Umbilical cord (tissue), 2 donors: ENCODE measurements at places on chromosomes 13 and 19. TPM values are rescaled to one million over a fixed set of nuclear protein-coding genes. Genes with fewer than 3 reads are reported as not detected.

DNA sequence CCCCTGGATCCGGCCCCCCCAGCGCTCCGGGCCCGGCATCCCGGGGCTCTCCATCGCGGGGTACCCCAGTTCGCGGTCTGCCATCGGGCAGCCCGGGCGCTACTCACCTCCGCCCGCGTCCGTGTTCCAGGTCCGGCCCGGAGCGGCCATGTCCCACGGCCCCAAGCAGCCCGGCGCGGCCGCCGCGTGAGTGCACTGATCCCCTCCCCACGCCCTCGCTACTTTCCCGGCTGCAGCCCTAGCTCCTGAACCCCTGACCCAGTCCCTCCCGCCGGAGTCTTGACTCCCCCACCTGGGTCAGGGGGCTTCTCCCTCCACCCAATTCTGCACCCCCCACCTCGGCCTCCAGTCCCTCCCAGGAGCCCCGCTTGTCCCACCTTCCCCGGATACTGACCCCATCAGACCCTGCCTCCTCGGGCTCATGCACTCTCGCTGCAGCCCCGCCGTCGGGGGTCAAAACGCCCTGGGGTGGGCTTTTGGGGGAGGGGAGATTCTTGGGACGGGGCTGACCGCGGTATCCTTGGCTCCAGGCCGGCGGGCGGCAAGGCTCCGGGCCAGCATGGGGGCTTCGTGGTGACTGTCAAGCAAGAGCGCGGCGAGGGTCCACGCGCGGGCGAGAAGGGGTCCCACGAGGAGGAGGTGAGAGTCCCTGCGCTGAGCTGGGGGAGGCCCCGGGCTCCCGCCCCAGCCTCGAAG is 566 bp downstream of the HMG20B start:
- DNase-seq: peak; percentile 31

- DNase-seq: no peak
These were observed 67.3 kb downstream of the ZAR1L start for GRCh38 chr13:32247887-32248286.

DNA sequence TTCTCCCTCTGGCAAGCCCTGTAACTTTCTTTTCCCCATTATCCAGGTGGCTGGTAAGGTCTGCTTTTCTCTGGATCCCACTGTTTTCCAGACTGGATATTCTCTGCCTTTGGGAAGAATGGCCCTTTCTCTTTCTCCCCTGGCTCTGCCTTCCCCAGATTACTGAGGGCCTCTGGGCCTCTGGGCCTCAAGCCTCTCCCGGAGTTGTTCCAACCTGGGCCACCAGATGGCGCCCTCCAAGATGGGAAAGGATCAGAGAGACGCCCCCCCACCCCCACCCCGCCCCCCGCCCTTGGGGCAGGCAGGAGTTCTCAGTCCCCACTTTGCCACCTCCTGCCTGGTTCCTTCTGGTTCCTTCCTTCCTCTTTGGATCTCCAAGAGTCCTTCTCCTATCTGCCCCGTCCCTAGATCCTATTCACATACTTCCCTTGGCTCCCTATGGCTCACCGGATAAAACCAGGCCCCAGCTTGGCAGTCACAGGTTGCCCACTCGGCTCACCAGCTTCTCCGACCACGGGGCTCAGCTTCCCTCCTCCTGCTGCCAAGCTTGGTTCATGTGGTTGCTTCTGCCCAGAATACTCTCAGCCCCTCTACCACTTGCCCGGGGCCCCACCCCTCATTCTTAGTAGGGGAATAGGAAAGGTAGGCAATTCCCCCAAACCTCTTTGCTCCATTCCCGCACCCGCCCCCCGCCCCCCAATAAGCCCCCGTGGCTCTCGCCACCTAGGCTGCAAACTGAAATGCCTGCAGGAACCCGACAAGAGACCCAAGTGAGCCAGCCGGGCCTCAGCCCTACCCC is 13.1 kb downstream of the EPS8L1 start:
- DNase-seq: peak; percentile 61

- DNase-seq: no peak
These were observed 124.9 kb downstream of the CRYL1 start for GRCh38 chr13:20400774-20401173.

DNA sequence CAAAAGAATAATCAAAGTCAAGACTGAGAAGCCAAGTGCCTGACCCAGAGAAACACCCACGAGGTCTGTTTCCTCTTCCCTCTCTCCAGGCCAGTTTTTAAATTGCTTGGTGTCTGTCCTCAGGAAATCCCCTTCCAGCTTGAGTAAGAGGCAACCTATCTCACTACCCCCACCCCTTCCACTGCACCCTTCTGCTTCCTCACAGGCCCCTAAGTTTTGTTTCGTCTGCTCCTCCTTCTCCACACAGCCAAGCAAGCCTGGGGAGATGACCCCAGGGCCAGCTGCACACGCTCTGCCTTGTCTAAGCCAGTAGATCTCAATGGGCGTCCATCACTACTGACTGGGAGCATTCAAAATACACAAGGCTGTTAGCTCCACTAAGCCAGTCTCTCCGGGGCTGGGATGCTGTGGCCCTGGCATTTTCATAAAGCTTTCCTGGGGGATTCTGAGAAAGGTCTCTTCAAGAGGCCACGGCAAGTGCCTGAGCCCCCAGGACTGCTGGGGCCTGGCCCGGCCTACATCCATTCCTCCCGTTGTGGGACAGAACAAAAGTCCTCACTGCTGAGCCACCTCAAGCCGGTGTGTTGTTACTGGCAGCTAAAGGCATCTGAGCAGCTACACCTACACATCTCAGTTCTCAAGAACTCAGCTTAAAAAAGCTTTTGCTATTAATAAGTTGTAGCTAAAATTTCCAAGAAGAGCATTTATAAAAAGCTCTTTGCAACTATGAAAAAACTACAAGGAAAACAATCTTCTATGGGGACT is 14.9 kb upstream of the IL4I1 start:
- DNase-seq: no peak

The SLC10A2 gene
- 5.1 TPM for total RNA-seq

- DNase-seq: no peak
These were observed 1702.2 kb downstream of the EFNB2 start for GRCh38 chr13:104833221-104833620.

DNA sequence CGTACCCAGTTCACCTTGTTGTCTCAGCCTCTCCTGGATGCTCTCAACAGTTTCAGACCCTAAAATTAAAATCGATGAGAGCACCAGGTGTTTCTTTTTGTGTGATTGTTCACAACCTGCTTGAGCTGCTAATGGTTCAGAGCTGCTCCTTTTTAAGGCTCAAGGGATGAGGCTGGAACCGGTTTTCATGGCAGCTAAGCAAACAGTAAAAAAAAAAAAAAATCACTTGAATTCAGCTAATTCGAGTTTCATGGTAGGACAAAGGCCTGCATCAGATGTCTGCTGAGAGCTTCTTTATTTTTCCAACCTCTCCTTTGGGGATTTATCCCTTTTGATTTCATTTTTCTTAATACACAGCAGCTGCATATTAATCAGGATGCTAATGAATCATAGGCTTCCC is 6.5 kb downstream of the SYCE2 start:
- DNase-seq: no peak

DNA sequence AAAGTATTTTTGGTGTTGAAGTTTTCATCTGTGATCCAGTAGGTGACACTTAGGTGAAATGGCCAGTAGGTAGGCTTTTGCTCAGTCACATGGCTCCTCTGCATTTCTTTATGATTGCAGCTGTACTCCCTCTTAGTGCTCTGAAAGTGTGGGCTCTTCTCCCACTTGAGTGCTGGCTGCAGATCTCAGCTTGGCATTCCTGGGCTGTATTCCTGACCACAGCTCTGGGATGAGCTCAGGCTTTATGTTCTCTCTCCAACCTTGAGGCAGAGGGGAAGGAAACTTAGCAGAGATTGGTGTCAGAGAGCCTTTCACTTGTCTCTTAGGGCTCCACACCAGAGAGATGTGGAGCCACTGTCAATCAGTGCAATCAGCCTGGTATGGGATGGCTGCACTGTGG is 254.3 kb downstream of the NDFIP2 start:
- DNase-seq: no peak

- no peak for DNase-seq
These were observed 79.9 kb upstream of the RAP2A start for GRCh38 chr13:97353927-97354675.

DNA sequence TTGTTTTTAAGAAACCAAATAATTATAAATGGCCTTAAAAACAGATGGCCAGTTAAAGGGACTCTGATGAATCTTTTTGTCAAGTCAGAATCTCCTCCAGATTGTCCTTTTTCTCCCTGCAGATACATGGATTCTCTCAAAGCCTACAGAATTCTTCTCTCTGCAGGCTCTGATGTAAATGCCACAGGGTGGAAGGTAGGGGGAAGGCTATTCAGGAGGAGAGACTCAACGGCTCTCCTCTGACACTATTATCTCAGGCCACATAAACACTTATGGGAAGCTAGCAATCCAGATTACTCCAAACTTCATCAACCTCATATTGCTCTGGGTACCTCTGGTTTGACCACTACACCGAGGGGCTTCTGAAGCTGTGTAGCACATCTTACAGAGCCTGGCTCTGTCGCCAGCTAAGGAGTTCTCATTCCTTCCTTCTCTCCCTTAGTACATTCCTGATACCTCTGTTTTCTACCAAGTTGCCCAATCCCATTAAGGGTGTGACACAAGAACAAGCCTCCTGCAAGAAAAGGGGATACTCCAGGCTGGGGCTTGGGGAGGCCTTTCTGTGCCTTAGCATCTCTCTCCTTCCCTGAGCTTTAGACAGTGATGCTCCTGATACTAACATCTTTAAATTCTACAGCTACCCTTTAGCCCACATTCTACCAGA is 14.9 kb downstream of the LCP1 start:
- no peak for DNase-seq

DNA sequence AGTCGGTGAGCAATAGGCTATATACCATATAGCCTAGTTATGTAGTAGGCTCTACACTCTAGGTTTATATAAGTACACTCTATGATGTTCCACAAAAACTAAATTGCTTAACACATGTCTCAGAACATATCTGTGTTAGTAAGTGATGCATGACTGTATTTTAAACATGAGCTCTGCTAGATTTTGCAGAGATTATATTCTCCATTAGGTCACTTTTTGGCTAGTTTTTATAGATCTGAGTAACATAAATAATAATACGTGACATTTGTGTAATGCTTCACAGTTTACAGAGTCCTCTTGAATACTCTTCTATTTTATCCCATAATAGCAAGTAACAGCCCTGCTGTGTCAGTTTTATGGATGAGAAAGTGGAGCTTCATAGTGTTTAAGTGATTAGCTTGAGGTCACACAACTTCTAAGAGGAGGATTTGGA is 47.8 kb downstream of the NDFIP2 start:
- DNase-seq: peak; percentile 96

The LRFN3 gene
- total RNA-seq: 2.9 TPM

DNA sequence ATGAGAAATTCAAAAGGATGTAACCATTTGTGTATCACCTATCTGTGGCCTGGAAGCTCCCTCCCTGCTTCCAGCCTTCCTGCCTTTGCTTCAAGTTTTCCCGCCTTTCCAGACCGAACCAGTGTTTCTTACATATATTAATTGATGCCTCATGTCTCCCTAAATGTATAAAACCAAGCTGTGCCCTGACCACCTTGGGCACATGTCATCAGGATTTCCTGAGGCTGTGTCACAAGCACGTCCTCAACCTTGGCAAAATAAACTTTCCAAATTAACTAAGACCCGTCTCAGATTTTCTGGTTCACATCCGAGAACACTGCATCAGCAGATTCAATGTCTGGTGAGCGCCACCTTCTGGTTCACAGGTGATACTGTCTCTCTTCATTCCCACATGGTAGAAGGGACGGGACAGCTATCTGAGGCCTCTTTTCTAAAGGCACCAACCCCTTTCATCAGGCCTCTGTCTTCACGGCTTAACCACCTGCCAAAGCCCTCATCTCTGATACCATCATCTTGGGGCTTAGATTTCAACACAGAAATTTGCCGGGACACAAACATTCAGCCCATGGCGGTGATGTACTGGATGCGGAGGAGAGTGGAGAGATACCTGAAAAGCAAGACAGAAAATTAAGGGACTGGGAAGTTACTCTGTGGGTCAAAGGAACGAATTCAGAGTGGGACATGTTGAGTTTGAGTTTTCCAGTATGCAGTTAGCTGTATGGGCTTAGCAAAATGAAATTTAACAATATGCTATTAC is 58.7 kb upstream of the PABPC3 start:
- peak; percentile 55 for DNase-seq

The NLRP5 gene
- total RNA-seq: 0.24 TPM

GRCh38 chr19:47157431-47158321 is 27.0 kb downstream of the SAE1 start:
- DNase-seq: peak; percentile 29

DNA sequence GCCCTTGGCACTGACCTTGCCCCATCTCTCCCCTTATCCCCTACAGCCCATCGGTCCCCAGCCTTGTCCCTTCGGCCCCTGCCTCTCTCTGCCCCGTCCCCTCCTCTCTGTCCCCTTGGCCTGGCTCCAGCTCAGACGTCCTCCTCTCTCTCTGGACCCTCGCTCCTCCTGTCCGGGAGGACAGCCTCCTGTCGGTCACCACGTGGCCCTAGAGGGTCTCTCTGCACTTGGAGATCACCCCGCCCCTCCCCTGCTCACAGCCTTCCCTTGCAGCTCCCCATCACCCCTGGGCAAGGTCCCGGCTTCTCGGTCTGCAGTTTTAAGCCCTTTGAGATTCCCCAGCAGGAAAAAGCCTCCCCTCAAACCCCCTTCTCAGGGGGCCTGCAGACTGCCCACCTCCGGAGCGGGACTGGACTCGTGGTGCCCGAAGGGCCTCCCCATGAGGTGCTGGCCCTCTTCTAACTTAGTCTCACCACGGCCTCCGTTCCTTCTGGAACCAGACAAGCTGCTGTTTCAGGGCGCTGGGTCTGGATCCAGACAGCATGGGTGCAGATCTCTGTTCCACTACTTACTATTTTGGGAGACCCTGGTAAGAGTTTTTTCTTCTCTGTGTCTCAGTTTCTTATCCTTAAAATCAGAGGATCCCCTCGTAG is 3.3 kb upstream of the KLK15 start:
- no peak for DNase-seq

DNA sequence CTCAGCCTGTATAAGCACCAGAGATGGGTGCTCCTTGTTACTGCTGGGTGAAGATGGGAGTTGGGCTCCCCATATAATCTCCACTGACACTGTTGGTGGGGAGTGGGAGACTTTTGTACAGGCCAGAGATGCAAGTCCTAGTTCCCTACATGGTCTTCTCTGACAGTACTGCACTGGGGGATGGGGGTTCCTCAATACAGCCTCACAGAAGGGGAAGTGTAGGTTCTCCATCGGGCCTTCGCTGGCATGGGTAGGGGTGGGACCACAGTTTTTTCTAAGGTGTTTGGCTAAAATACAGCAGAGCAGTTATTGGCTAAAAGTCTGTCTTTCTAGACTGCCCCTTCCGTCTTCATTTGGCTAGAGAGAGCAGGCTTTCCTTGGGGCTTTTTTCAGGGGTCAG is 167.2 kb upstream of the SERP2 start:
- no peak for DNase-seq

The PDCD5 gene
- 92.2 TPM for total RNA-seq

DNA sequence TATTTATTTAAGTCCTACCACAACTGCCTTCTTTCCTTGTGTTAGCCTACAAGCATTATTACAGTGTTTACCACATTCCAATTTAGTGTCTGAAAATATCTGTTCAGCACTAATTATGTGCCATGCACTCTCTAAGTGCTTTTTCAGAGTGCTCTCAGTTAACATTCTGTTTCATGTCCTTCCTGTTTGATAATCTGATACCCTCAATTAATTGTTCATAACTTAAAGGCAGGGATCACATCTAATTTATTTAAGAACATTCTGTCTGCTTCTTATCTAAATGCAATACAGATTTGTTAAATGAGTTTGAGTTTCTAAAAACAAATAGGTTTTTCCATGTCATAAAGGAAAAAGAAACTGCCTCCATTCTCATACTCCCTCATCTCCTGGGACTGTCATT is 649.6 kb upstream of the ATXN8OS start:
- DNase-seq: no peak

- no peak for DNase-seq
These were observed 15.7 kb downstream of the ZIC5 start for GRCh38 chr13:99955747-99956472.
